ENCODE measurements at places on chromosomes 2 and 18. TPM values are rescaled to one million over a fixed set of nuclear protein-coding genes. Genes with fewer than 3 reads are reported as not detected.

CRYGD gene
- not detected for total RNA-seq

KIDINS220 gene
- 109 TPM for total RNA-seq

GPD2 gene
- total RNA-seq, result 19.0 TPM

CCDC150 gene
- total RNA-seq, result 18.0 TPM

SCN3A gene
- 0.11 TPM for total RNA-seq

- no peak for DNase-seq
Measured at GRCh38 chr2:168198476-168199207, 48.8 kb downstream of the STK39 start.

- DNase-seq, result no peak
Measured at GRCh38 chr2:15076668-15077067, 444.2 kb downstream of the LRATD1 start.

- no peak for DNase-seq
Measured at GRCh38 chr2:227855440-227855839, 16.0 kb upstream of the DAW1 start.

DNA sequence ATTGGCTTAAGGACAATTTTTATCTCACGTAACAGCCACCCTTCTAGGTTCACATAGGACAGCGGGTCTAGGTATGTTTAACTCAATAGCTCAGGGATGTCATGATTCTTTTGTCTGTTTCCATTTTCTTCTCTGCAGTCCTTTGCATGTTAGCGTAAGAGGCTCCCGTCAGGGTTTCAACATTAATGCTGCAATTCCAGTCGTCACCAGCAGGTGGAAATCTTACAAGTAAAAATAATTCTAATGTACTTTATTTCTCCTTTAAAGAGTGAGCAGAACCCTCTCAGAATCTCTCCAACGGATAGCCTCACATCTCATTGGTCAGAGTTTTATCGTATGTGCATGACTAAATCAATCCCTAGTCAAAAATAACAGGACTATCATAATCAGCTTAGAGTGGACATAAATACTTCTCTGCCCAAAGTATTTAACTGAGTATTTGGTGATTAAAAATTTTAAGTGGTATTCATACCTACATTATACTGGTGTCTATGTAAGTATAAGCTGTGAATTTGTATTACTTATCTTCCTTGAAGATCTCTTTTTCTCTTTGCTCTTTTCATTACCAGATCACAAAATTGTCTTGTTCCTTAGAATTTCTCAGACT is 487.2 kb upstream of the GCFC2 start:
- DNase-seq, result peak; percentile 33

DNA sequence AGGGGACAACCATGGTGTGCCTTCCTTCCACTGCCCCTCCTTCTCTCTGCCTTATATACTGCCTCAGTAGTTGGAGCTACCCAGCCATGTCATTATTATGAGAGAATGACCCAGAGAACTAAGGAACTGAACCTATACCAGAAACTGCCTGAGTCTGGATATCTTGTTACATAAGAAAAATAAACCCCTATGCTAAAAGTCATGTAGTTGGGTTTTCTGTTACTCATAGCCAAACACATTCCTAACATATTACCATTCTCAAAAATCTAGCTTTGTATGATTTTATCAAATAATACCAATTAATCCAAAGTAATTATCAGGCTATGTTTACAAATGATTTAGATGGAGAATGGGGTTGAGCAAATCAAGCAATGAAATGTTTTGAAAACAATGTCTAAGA is 15.0 kb upstream of the KLF7 start:
- no peak for DNase-seq

DNA sequence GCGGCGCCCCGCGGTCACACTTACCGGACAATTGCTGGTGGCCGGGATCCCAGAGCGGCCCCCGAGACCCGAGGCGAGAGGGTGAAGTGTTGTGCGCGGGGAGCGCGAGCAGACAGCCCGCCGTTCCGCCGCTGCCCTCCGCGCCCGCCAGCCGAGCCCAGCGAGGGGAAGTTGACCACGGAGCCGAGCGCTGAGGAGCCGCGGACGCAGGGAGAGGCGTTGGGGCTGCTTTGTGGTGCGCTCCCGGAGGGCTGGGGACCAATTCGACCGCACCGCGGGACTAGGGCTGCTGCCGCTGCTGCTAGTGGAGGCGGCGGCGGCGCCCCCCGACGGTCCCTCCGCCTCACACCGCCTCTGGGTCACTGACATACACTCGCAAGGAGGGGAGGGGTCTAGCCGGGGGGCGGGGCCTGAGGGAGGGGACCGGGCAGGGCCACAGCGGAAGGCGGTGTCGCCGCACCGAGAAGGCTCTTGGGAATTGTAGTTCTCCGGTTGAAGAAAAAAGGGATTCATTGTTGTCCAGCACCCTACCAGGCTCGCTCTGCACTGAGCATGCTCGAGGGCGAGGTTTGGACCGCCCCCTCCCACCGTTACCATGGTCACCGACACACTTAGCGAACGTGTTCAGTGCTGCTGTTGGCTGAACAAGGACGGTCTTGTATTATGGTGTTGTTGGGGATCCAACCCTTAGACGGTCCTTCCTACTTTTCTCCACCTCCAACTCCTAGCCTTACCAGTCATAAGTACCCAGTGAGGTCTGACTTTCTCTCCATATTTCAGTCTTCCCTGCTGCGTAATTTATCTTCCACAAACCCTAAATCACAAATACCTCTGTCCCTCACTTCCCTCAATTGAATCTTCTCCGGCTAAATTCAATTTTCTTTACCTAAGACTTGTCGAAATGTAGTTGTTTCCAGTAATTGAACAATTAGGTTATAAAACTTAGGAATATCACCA is at the start of gene PELI1:
PELI1 (minus strand) TSS at position 364 of the 957 bp plus-strand sequence. CDS start 36,110 bp downstream, outside the sequence.
- DNase-seq, result peak; percentile 97

- DNase-seq, result no peak
Measured at GRCh38 chr18:58476516-58477256, 152.2 kb downstream of the ALPK2 start.

- DNase-seq, result no peak
Measured at GRCh38 chr18:72612894-72613533, 68.9 kb upstream of the CBLN2 start.

- no peak for DNase-seq
Measured at GRCh38 chr2:5617796-5618195, 74.4 kb upstream of the SOX11 start.

DNA sequence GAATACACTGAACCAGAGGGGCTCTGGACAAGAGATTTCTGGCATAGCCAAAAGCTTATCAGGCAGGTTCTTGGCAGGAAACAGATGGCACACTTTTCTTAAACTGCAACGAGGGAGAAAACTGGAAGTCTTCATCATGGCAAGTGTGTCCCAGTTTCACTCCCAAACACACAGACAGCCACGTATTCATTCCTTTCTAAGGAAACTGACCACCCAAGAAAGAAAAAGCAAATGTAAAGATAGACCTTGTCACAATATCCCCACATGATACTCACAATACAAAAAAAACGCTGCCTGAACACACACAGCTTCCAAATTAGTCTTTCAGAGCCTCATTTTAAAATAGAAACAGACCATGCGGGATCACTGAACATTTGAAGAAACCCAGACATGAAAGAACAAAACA is 40.6 kb upstream of the RTTN start:
- no peak for DNase-seq

DNA sequence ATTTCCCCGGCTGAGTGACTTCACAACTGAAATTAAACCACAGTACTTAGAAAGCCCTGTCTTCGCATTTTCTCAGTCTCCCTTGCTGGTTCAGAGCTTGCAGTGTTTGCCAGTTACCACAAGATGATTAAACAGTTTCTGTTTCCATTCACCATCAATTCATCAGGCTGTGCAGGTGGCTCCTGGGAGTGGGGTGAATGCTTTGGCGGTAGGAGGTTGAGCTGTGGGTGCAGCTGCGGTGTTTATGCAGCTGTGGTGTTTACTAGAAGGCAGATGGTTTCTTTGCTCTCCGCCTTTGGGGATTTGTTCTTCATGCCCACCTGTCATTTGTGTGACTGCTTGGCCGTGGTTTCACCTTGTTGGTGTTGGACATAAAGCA is 16.1 kb downstream of the ACOXL start:
- no peak for DNase-seq

- no peak for DNase-seq
Measured at GRCh38 chr2:197784956-197785941, at the start of gene BOLL. Gene BOLL, minus strand, starts transcription at chr2:197785319. Its CDS starts 3,469 bp downstream, at chr2:197781850.
